ENCODE measurements at places on chromosomes 16 and 17.

GRCh38 chr16:53893731-53894435 is 189.9 kb downstream of the FTO start:
- no peak for DNase-seq

- no peak for DNase-seq
These were observed 349.4 kb downstream of the SLC39A11 start for GRCh38 chr17:72743037-72743467.

DNA sequence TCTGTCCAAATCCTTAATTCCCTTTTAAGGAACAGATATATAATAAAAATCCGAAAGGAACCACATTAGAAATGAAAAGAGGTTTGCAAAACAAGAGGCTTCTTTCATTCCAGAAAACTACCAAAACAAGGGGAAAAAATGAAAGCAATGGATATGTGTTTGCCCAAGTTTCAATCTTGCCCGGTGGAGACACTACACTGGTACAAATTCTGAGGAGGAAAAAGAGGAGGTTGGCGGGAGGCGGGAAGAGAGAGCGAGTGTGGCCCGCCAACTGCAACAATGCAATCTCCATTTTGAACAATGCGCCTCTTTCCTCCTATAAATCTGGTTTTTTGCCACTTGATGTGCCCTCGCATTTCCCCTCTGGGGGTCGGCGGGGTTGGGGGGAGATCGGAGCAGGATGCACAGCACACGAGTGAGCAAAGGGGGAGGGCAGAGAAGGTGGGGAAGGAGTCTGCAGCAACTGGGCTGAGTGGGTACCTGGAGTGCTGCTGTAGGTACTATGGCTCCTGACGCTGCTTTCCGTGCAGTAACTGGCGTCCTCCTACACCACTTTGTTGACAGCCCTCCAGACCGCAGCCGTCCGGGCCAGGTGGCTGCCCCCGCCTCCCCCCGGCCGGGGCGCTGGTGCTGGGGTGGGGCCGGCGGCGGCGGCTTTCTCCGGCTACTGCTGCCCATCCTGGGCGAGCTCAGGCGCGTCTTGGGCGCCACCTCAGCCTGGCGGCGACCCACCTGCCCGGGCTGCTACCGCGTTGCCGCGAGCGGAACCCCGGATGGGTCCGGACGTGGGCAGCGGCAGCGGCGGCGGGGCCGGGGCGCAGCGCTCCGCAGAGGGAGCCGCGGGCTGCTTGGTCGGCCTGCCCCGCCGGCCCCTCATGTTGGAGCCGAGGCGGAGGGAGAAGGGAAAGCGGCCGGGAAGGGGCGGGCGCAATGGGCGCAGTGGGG is 93.8 kb upstream of the PLEKHM1 start:
- peak; percentile 57 for DNase-seq

- no peak for DNase-seq
These were observed 14.5 kb downstream of the C17orf100 start for GRCh38 chr17:6666077-6666521.

DNA sequence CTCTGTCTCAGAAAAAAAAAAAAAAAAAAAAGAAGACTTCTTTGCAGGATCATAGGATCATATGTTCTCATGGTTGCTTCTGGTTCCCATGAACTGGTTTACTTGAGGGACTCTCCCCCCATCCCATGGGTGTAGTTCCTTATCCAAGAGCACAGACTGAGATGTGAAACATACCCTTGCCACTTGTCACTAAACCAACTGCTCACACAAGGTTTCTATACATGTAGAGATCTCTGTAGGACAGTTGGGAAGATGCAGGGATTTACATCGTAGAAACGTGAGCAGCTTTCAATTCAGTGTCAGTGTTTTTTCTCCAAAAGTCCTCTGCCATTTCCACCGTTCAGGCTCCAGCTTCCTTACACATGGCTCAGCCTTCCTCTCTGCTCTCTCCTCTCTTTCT is 11.1 kb upstream of the TMEM94 start:
- DNase-seq: no peak

DNA sequence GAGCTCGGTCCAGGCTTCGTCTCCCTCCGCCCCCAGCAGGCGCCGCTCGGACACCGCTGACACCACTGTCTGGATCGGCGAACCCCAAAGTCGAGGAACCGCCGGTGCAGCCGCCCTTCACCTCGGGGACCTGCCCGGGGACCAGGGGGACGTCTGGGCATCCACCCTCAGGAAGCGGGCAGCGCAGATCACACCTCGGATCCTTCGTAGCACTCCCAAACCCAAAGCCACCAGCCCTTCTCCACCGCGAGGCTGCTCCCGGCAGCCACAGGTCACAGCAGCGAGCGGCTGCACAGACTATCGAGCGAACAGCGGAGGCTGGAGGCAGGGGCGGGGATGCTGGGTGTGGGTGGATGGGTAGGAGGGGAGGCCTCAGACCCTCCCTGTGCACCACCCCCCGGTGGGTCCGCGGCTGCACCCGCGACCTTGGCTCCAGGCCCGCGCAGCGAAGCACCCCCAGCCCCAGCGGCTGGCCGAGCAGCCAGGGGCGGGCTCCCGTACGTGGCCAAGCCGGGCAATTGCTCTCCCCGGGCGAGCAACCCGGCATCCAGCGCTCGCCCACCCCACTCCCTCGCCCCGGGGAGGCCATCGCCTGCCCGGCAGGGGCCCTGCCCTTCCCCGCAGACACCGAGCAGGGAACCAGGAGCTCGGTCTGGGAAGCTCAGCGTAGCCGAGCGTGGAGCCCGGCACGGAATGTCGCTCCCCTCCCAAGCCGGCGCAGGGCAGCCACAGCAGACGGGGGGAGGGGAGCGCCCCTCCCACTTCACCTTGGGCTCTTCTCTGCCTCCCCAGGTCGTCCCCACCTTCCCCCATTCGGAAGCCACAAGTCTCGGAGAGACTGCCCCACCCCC is 1.0 kb downstream of the SDK2 start:
- DNase-seq: no peak

- no peak for DNase-seq
These were observed 89.2 kb downstream of the MAP2K6 start for GRCh38 chr17:69503711-69504110.

DNA sequence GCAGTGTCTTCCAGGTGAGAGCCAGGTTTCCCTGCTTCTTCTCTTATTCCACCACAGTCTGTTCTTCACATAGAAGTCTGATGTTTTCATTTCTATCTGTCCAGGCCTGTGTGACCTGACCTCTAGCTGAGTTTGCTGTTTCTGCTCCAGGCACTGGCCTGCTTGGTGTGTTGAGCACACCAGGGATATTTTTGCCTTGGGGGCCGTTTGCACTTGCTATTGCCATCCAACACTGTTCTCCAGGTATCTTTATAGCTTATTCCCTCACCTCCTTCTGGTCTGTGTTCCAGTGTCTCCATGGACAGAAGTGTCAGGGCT is 41.4 kb downstream of the MRTFB start:
- no peak for DNase-seq

- no peak for DNase-seq
These were observed 10.7 kb upstream of the ZNF19 start for GRCh38 chr16:71499775-71500364.

GRCh38 chr16:1793578-1794220 is at the start of gene IGFALS:
TSS of gene IGFALS (minus strand) at chr16:1793705. CDS start at chr16:1793652, 53 bp downstream.
- DNase-seq: no peak

DNA sequence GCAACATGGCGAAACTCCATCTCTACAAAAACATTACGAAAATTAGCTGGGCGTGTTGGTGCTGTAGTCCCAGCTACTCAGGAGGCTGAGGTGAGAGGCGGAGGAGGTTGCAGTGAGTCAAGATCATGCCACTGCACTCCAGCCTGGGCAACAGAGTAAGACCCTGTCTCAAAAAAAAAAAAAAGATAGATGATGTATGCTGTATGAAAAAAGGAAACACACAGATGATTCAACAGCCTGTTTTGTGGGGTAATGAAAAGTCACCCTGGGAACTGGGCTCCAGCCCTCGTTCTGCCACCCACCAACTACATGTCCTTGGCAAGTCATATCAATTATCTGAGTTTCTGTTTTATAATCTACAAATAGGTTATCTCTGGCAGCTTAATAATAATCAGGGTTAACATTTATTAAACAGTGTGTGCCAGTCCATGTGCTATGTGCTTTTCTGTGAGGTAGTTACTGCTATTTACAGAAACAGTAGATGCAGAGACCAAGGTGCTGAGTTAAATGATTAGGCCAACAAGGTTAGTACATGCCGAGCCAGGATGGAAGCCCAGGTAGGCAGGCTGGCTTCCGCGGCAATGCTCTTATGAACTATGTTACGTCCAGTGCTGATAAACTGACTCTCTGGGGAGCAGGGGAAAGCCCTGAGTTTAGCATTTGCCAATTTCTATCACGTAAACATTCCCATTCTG is 1.1 kb downstream of the G6PC1 start:
- DNase-seq: no peak

GRCh38 chr17:48490451-48490892 is 40.3 kb downstream of the HOXB1 start:
- DNase-seq: no peak
